ENCODE measurements at places on chromosomes 2 and 18.
A peak's percentile ranks its signal among the peaks of the same experiment; 100 is the strongest.

DNA sequence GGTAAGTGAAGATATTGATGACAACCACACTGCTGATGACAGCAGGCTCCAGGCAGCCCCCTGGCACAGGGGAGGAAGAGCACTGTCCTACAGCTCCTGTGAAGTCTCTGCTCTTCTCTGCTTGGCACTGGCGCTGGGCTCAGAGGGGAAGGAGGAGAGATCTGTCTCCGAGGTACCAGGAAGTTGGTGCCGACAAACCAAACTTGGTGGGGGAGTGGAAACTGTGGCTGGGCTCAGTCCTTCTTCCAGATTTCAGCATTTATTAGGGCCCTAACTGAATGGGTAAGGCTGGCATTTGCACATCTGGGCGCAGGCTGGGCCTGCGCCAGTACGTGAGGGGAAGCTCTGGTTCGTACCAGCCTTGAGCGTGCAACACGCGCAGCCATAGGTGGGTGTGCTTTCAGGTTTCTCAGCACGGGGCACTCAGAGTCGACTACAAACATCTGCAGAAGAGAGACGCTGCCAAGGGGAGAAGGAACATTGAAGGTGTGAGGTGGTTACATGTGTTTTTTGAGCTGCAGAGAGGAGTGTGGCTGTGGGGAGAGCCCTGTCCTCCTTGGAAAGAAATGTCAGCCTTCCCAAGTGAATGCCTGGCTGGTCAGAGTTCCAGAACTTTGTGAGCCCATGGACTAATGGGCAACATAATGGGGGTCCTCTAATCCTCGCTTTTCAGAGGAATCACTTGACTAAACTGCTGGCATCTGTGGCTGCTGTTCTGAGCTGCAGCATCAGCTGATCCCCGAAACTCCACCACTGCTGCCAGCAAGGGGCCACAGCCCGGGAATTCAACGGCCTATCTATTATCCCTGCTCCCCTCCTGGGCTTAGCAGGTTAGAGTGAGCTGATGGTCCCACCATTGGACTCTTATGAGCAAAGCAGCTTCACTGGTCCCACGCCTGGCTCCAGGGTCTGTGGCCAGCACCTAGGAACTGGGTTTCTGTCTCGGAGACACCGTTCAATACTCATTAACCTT is 55.2 kb upstream of the SEMA4C start:
- no peak for DNase-seq

- no peak for DNase-seq
These were observed 123.1 kb upstream of the CAB39 start for GRCh38 chr2:230589497-230590015.

- DNase-seq, result peak; percentile 47
These were observed 45.1 kb downstream of the LPIN2 start for GRCh38 chr18:2967820-2968219.

DNA sequence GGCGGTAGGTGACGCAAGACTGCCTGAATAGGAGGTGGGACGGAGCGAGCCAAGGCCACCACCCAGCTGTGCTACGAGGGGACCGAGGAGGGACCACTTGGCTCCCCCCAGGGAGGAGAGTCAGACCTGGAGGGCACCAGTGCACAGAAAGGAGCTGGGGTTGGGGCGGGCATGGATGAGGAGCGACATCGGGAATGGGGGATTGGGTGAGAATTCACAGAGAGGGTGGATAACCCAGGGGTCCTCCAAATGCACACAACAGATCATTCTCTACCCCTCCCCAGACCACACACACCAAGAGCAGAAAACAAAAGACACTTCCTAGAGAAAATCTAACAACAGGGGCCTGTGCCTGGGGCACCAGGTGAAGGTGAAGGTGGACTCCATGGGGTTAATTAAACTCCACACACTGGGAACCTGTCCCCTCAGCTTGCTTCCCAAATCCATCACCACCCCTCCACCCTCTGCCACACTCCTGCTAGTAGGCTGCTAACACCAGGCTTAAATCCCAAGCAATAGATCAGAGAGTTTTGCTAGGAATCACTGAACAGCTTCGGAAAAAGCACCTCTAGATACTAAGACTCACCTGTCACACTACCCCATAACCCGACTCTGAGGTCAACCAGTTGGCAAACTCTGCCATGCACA is 274.6 kb downstream of the EIPR1 start:
- DNase-seq, result no peak

DNA sequence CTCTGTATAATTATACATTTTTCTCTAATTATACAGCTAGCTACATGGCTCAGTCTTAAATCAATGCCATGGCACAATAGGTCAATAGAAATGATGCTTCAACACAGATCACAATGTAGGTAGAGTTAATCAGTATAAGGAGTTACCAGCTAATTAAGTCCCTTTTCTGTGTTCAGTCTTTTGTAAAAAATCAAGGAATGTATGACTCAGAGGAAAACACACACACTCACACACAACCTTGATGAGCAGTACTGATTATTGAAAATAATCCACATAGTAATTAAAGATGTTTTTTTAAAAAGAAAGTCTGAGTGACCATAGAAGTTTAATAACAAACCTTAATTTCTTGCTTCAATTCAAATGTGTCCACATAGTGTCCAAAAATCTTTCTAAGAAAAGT is 691.3 kb downstream of the LRP1B start:
- no peak for DNase-seq

GRCh38 chr2:182187130-182187529 is 201.5 kb downstream of the PPP1R1C start:
- DNase-seq, result no peak

GRCh38 chr2:218781691-218782527 is at the start of gene CYP27A1:
Gene CYP27A1, plus strand, starts transcription at chr2:218782147. Its CDS starts 36 bp downstream, at chr2:218782183.
- DNase-seq, result no peak

DNA sequence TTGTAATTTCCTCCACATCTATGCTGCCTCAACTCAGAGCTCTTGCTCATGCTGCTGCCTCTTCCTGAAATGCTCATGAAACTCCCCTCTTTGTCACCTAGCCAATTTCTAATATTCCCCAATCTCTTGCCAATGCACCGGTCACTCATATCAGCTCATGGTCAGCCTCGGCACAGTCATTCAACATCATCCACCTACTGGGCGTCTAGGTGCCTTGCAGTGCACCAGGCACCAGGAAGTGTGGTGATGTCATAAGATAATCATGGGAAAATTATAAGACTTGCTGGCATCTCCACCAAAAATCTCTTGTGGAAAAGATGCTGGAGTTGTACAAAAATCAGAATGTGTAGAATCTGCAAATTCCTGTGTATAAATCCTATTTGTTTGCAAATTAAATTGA is 52.6 kb upstream of the RAB27B start:
- no peak for DNase-seq

DNA sequence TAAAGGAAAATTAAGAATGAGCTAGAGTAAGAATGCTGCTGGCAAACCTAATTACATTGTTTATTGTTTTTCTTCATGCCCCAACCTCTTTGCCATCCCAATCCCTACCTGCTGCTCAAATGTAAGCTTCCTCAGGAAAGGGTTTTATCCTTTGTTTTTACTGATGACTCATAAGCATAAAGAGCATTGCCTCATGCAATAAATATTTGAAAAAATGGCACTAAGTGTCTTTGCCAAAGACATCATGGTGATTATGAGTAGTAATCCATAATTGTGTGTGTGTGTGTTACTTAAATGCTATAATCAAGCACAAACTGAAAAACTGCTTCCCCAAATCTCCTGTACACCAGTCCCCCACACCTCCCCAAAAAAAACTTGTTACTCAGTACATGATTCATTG is 53.4 kb downstream of the DNER start:
- DNase-seq, result no peak

GRCh38 chr2:239824046-239824694 is 201.0 kb downstream of the NDUFA10 start:
- no peak for DNase-seq
